Ureter (tissue), 1 donor: ENCODE measurements at places on chromosomes 6 and 20. TPM values are rescaled to one million over a fixed set of nuclear protein-coding genes. Genes with fewer than 3 reads are reported as not detected.

- DNase-seq, result no peak
Measured at GRCh38 chr6:25094726-25095125, 159.0 kb upstream of the RIPOR2 start.

The PRR18 gene
- 0.23 TPM for total RNA-seq

The SAMD3 gene
- total RNA-seq, result 1.9 TPM

The BTBD3 gene
- total RNA-seq, result 42.5 TPM

The TRERF1 gene
- total RNA-seq, result 24.7 TPM

GRCh38 chr20:10665791-10666190, 8.0 kb downstream of the JAG1 start:
- no peak for DNase-seq

- no peak for DNase-seq
Measured at GRCh38 chr20:16978497-16978896, 230.3 kb downstream of the OTOR start.

DNA sequence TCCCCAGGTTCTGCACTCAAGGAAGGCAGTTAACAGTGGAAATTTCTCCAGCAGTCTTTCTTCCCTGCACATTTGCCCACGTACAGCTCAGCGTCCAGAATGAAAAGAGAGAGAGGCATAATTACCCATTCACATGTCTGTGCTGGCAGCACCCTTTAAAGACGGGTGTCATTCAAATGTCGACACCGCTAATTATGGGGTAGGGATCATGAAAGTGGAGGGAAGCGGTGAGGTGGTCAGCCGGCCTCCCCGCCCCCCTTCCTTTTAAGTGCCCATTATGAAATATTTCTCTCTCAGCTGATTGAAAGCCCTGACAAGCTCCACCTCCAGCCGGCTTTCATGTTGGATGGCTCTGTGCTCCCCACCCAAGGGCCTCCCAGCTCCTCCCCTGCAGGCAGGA, 246.1 kb downstream of the BMP7 start:
- no peak for DNase-seq

The SYNJ2 gene
- 23.6 TPM for total RNA-seq

The OR2B6 gene
- total RNA-seq, result not detected

- DNase-seq, result no peak
Measured at GRCh38 chr6:30835576-30835975, 48.7 kb upstream of the DDR1 start.

- DNase-seq, result no peak
Measured at GRCh38 chr6:147648916-147649315, 140.4 kb downstream of the SAMD5 start.

The FAXC gene
- 2.7 TPM for total RNA-seq

DNA sequence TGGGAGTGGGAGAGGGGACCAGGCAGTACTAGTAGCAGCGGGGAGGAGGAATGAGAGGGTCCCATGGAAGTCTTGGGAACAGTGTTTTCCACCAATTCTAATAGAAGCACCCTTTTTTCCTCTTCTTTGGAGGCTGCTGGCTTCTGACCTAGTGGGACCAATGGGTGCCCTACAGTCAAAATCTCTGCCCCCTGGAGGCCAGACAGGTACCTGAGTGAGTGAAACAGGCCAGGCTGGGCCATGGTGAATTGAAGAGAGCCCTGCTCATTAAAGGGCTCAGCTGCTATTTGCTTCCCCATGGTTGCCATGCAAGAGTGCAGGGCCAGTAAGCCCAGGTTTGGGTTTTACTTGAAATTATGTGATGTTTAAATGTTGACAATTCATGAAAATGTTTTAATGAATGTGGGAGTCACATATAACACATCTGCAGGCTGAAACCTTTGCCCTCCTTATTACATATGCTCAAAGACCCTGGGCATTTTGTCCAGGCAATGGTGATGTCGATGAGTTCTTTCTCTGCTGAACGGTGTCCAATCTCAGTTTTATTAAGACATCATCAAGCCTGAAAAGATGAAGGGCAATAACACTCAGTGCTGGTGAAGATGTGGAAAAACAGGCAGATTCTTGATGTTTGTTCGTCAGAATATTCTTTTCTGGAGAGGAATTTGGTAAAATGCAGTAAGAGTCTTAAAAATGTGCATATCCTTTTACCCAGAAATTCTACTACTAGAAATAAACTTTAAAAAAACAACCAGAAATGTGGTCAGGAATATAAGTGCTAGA, 42.3 kb upstream of the OCSTAMP start:
- no peak for DNase-seq

DNA sequence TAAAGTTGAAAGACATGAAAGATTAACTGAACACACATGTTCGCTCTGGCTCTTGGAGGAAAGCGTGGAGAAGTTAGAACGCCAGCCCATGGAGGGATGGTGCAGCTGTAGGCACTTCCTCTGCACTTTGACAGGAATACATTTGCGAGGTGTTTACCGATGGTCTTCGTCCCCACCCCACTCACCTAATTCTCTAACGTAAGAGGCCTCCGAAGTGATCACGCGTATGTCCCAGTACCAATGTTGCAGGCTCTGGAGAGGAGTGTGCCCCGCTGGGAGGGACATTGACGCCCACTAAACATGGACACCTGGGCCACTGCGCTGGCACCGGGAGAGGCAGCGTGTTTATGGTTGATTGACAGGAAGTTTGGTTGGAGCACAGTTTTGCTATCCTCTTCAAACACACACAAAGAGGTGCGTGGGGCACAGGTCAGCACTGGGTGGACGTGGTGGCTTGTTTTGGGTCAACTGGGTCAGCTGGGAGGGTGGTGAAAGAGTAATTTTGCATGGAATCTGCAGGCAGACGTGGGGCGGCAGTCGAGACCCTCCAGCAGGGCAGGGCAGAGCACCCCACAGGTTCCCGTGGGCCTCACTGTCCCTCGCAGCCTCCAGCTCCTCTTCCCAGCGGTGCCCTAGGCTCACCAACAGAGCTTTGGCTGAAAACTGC, 110.1 kb downstream of the DLL1 start:
- no peak for DNase-seq

GRCh38 chr20:20065361-20065760, 13.0 kb downstream of the CFAP61 start:
- DNase-seq, result no peak

DNA sequence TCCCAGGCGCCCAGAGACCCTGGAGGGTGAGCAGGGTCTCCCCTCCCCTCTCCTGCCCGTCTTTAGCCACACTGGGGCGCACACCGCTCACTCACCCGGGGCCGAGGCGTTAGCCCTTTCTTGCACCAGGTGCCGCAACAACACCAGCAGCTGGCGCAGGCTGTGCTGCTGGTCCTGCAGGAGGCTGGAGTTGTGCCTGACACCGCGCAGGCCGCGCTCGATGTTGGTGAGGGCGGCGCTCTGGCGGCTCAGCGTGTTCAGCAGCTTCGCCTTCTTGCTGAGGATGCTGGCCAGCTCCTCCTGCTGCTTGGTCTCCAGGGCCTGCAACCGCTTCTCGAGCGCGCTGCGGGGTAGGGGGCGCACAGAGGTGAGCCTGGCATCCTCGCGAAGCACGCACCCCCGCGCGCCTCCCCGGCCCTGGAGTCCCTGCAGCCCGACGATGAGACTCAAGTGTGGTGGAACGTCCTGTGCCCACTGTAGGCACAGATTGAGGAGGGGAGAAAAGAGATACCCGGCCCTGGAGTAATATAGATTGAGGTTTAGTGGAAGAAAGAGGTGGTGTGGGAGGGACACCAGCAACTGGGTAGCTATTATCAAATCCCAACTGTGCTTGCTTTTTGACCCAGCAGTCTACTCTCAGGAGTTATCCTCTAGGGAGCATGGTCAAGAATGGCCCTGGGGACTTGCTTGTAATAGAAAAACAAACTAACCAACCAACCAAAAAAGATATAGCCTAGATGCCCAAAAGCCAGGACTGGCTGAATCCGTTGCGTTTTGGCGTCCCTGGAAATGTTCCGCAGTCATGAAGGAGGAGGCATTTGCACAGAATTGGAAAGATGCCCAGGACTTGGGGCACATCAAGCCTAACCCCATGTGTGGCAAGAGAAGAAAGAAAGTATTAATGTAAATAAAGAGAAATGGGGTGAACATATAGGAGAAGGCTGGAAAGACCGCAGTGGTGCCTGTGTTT, 30.9 kb downstream of the ANGPT4 start:
- DNase-seq, result peak; percentile 59

The LTB gene
- total RNA-seq, result 0.42 TPM

DNA sequence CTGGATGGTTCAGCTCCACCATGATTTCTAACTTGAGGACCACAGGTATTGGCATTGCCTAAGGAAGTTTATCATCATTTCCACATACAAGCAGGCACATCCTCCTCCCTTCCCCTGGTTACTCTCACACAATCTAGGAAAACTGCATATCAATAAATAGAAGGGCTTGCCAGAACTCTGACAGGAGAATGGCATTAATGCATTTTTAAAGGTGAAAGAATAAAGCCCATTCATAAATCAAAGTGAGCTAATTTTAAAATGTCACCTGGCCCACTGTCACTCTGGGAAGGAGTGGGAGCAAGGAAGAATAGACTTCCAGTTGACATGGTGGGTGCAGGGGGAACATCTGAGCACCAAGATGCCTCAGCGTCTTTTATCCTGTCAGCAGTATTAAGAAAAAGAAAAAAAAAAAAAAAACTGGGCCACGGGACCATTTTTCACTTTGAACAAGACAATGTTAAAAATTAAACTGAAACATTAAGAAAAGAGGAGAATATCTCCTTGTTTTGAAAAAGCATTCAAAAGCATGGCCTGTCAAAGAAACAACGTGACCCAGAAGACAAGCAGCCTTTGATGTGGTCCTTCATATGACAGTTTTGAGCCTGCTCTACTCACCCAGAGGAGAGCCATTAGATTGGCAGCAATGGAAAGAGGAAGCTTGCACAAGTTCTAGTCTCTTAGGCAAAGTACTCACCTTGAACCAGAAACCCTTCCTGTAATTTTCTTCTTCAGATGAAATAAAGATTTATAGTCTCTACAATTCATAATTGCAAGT, 39.3 kb upstream of the SMLR1 start:
- no peak for DNase-seq
